ENCODE measurements at places on chromosomes 5 and 9.

- DNase-seq, result no peak
Observed at GRCh38 chr5:174047472-174048099, 2.1 kb downstream of the NSG2 start.

- peak; percentile 42 for DNase-seq
Observed at GRCh38 chr9:134597041-134597913, 44.3 kb upstream of the COL5A1 start.

GRCh38 chr5:31941151-31941755 is 232.9 kb downstream of the GOLPH3 start:
- no peak for DNase-seq

GRCh38 chr5:111550282-111551020 is 38.1 kb upstream of the STARD4 start:
- DNase-seq, result peak; percentile 86

- no peak for DNase-seq
Observed at GRCh38 chr9:7592321-7593316, 207.0 kb downstream of the DMAC1 start.

- no peak for DNase-seq
Observed at GRCh38 chr5:79346420-79346824, 110.5 kb downstream of the JMY start.

- DNase-seq, result no peak
Observed at GRCh38 chr9:16426716-16427115, 443.8 kb downstream of the BNC2 start.

DNA sequence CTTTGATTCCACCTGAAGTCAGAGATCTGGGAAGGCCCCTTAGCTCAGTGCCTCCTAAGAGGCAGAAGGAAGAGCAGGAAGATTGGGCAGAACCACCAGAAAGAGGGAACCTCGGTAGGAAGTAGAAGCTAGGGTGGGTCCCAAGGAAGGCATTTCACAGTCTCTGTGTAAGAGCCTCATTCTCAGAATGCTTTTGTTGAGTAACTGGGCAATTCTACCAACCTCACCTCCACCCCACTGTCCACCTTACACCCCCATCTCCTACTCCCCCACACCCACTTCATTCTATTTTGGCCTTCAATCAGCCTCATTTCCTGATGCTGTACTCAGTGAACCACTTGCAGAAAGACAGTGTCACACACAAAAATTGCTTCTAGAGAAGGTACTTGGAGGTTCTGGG is 3.5 kb downstream of the HBEGF start:
- no peak for DNase-seq

DNA sequence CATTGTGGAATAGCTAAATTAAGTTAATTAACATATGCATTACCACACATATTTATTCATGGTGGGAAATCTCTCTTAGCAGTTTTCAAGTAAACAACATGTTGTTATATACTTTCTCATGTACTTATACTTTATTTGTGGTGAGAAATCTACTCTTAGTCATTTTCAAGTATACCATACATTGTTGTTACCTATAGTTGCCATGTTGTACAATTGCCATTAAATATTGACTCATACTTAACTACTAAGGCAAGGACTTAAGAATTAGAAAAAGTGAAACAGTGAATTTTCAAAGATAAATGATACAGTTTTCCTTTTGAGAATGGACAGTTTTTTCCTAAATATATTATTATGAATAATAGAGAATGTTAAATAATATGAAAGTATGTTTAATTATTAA is 27.7 kb downstream of the UGCG start:
- DNase-seq, result no peak

DNA sequence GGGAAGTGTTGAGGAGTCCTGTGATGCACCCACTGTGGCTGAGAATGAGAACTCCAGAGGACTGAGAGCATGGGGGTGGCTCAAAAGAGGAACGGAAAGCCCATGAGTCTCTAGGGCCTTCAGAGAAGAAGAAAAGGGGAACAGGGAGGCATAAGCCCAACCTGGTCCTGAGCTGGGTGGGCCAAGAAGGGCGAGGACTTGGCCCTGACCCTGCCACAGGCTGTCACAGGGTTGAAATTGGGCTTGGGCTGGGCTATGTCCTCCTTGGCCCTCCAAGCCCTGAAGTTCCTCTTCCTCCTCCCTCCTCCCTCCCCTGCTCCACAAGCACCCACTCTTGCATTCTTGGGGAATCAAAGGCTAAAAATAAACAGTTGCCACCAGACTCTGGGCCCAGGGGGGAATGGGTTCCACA is 49.3 kb upstream of the PPARGC1B start:
- no peak for DNase-seq

- peak; percentile 7 for DNase-seq
Observed at GRCh38 chr9:96089452-96090085, 212.4 kb downstream of the HSD17B3 start.

- no peak for DNase-seq
Observed at GRCh38 chr5:123365156-123365555, 58.0 kb downstream of the CEP120 start.

- no peak for DNase-seq
Observed at GRCh38 chr5:88878976-88879375, 4.0 kb downstream of the MEF2C start.

GRCh38 chr9:112115970-112116753 is 58.9 kb downstream of the SUSD1 start:
- no peak for DNase-seq

- no peak for DNase-seq
Observed at GRCh38 chr9:123893831-123894460, 36.0 kb downstream of the DENND1A start.

GRCh38 chr9:126515001-126515872 is 98.5 kb upstream of the LMX1B start:
- peak; percentile 63 for DNase-seq

DNA sequence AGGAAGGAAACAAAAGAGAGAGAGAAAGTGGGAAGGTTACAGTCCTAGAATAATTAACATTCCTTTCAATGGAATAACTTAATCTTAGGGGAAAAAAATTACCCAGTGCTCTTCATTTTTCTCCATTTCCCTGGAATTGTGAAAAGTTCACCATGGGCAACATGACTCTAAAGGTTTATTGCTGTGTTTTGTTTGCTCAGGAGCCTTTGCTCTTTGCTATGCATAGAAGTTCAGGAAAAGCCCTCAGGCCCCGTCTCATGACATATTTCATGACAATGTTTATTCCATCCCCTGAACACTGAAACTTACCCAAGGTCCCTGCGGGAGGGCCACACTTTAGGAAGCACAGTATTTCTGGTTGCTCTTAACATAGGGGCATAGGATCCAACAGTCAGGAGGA is 9.8 kb upstream of the CTSL start:
- no peak for DNase-seq

- DNase-seq, result no peak
Observed at GRCh38 chr9:126985870-126986498, 71.4 kb downstream of the RALGPS1 start.

GRCh38 chr9:125472926-125473701 is 211.5 kb downstream of the GAPVD1 start:
- no peak for DNase-seq

GRCh38 chr5:59356813-59357380 is 536.6 kb downstream of the PDE4D start:
- no peak for DNase-seq

DNA sequence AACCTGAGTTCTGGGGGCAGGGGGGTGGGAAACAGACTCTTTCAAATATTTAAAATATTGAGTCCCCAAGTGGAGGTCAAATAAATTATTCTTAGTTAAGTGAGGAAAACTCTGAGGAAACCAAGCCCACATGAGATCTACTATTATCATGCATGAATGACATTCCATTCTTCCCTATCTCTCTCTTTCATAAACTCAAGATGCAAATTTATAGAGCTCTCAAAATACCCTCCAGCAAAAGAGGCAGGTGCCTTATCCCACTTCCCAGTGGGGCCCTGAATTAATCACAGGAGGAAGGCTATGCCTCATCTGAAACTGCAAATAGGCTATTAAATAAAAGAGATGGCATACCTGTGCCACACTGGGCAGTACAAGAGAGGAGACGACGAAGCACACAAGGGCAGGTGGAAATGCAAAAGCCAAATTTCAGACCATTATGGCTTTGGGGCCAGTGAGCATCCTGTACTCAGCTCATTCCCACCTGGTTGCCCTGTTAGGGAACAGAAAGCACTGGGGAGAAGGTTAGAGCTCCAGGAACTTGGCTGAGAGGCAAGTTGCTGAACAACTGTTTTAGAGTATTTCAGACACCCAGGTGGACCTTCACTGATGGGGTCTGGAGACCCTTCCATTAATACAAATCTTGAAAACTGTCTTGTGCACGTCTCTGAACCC is 102.2 kb upstream of the EQTN start:
- no peak for DNase-seq

- DNase-seq, result no peak
Observed at GRCh38 chr5:173396311-173396993, 68.2 kb upstream of the STC2 start.

- DNase-seq, result no peak
Observed at GRCh38 chr9:134909511-134910481, 7.9 kb downstream of the FCN1 start.

- DNase-seq, result no peak
Observed at GRCh38 chr5:108557686-108558085, 175.8 kb upstream of the FBXL17 start.

Measured in suprapubic skin (tissue), 4 donors.